ENCODE measurements at places on chromosomes 12 and 14.
A peak's percentile ranks its signal among the peaks of the same experiment; 100 is the strongest.

DNA sequence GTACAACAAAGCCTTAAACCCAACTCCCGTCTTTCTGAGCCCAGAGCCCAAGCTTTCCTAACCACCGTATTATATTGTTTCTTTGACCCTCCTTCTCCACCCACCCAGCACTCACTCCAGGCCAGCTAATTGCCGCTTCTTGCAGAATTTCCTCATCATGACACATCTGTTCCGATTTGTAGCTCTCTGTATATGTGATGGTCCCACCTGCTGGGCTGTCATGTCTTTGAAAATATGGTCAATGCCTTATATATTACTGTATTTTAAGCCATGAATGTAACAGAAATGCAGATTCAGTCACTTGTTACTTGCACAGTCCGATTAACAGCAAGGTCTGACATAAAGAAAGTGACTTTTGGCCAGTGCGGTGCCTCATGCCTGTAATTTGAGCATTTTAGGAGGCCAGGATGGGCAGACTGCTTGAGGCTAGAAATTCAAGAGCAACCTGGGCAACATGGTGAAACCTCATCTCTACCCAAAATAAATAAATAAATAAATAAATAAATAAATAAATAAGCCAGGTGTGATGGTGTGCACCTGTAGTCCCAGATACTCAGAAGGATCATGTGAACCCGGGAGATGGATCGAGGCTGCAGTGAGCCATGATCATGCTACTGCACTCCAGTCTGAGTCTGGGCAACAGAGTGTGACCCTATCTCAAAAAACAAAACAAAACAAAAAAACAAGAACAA, 359.8 kb downstream of the ATP23 start:
- DNase-seq = no peak

DNA sequence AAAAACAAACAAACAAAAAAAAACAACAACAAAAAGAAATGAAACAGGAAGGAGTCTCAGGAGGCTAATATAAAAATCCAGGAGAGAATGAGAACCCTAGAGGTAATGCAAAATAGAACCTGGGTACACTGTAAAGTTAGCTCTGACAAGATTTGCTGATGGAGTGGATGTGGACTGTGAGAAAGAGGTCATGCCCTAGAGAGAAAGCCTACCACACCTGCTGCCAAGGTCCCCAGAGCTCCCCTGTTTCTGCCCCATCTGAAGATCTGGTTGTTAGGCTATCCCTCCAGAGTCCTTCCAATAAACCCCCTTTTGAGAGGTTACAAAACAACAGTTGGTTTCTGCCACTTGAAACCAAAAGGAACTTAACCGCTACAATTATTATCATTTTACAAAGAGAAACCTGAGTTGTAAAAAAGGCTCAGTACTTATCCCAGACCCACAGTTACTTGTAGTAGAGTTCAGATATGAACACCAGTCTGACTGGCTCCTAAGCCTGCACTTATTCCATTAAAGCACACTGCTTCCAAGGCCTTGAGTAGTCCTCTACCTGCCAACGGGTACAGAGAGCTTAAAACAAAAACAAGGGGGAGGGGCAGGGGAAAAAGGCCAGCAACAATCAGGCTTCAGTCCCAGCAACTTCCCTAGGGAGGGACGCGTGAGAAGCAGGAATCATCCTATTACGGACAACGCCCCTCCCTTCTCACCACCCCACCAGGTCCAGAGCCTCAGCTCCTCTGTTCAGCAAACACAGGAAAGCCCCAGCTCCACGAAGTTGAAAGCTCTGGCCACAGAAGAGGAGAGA, 27.7 kb downstream of the PPP1R13B start:
- no peak for DNase-seq

DNA sequence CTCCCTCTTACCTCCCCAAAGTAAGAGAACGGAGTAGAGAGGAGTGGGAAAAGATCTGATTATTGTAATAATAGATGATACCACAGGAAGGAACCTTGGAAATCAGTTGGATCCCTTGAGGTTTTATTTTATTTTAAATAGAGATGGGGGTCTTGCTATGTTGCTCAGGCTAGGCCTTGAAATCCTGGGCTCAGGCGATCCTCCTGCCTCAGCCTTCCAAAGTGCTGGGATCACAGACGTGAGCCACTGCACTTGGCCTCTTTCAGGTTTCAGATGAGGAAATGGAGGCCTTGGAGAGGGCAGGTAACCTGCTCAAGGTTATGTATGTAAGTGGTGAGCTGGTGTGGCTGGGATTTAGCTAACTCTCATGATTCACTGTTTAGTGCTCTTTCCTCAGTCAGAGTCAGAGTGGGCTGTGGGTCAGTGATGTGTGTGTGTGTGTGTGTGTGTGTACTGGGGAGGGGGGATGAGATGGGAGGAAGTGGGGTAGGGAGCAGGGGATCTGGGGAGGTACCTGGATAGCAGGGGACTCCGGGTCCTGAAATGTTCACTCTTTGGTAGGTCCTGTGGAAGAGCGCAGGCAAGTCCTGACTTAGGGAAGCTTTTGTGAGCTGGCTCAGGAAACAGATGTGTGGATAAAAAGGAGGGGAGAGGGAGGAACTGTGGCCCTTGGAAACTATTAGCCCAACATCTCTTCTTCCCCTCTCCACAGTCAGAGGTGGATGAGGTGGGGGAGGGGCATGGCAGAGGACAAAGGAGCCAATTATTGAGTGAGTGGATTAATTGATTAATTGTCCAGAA, 4.7 kb upstream of the CISTR start:
- no peak for DNase-seq

- DNase-seq = peak; percentile 74
Observed at GRCh38 chr14:73462048-73462715, 3.8 kb upstream of the NUMB start.

- no peak for DNase-seq
Observed at GRCh38 chr14:101506926-101507835, 54.1 kb upstream of the DIO3 start.

DNA sequence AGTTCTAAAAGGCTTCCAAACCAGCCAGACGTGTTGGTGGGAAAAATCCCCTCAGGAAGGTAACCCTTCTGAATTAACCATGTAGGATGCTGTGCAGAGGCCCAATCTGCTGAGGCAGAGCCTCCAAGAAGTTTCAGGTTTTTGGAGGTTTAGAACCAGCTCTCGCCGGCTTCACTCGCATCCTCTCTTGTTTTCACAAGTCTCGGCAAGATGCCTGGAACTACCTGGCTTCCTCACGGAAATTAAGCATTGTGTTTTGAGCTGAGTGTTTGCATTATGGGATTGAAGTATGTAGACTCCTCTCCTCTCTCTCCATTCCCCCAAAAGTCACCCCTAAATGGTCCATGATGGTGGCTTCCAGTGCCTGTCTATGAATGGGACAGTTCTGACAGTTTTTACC, 20.6 kb downstream of the LTBP2 start:
- no peak for DNase-seq

GRCh38 chr12:113231235-113232088, 10.2 kb downstream of the TPCN1 start:
- no peak for DNase-seq

GRCh38 chr14:35539969-35540368, 6.0 kb downstream of the INSM2 start:
- DNase-seq = no peak

DNA sequence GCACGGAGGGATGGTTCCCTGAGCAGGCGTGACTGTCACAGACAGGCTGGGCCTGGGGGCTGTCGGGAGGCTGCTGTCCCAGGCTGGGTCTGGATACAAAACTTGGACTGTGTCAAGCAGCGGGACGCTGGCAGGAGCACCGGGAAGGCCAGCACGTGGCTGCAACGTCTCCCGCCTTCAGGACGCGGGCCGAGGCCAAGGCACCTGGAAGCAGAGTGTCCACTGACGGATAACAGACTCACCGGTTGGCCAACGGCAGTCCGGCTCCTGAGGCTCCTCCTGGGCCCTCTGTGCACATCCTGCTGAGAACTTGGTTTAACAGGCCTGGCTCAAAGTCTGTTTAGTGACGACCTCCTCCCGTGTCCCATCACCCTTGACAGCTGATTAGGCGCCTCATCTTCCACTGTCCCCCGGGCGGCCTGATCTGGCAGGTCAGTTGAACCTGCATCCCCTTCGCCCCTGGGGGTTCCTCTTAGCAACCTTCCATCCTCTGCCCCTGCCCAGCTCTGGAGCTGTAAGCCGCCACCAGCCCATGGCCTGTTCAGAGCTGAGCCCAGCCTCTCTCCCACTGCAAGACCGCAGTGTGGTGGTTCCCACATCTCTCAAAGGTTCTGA, 2.5 kb downstream of the XRCC3 start:
- no peak for DNase-seq

GRCh38 chr12:11719678-11720099, 70.2 kb downstream of the ETV6 start:
- no peak for DNase-seq

DNA sequence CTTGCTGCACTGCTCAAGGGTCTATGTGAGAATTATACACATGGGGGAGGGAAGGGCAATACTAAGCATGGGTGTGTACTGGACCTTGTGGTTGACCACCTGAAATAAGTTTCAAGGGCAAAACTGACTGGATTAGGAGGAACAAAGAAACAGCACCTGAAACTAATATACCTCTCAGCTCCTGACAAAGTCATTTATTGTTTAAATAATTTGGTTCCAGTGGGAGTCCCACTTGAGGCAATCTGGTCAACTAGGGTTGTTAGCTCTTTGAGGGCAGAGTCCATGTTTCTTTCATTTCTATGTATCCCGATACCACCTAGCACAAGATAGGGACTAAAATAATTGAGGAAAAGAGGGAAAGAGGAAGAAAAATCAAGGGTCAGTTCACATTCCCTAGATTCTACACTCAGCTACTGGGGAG, 45.5 kb downstream of the STXBP6 start:
- no peak for DNase-seq

GRCh38 chr14:102694530-102695166, 82.6 kb upstream of the TRAF3 start:
- DNase-seq = peak; percentile 87

DNA sequence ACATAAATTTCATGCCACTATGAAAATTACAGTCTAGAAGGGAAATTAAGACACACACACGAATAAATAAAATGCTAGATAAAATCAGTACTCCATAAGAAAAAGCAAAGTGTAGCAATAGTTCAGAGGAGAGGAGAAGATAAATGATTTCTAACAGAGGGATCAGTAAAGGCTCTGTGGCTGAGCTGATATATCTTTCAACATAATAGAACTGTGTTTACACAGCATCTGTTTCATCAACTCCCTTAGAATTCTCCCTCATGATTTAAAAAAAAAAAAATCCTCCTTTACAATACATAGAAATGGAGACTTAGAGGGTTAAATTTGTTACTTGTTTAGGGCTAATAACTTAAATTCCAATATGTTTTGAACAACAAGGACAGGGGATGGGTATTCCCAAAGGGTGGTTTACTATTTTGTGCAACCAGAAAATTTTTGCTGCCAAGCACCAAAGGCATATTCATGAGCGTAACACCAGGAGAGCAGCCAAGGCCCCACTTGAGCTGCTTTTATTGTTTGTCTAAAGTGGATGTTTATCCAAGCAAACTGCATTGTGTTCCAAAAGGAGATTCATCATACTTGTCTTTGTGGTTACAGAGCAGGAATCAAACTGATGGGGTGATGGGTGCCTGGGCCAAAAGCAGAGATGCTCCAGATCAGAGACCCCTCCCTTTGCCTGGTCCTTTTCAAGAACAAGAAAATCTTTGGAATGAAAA, 162.7 kb downstream of the BMP4 start:
- DNase-seq = peak; percentile 57

DNA sequence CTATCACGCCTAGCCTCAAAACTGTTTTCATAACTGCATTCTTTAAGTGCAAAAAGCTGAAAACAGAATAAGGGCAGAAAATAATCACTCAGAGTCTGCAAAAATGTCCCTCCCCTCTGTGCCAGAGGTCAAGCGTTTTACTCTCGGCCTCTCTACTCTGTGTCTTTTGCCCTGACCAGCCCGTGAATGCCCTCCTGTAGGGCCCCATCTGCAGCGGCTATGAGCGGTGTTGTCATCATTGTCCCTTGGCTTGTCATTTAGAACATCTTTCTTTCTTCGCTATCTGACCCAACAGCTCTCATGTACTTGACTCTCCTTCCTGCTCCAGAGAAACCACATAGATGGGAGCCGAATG, 21.7 kb downstream of the ELK3 start:
- no peak for DNase-seq

Measured in midbrain (tissue), 1 donor.